GM12878 (cell line): ENCODE measurements at places on chromosomes 2 and 18.

DNA sequence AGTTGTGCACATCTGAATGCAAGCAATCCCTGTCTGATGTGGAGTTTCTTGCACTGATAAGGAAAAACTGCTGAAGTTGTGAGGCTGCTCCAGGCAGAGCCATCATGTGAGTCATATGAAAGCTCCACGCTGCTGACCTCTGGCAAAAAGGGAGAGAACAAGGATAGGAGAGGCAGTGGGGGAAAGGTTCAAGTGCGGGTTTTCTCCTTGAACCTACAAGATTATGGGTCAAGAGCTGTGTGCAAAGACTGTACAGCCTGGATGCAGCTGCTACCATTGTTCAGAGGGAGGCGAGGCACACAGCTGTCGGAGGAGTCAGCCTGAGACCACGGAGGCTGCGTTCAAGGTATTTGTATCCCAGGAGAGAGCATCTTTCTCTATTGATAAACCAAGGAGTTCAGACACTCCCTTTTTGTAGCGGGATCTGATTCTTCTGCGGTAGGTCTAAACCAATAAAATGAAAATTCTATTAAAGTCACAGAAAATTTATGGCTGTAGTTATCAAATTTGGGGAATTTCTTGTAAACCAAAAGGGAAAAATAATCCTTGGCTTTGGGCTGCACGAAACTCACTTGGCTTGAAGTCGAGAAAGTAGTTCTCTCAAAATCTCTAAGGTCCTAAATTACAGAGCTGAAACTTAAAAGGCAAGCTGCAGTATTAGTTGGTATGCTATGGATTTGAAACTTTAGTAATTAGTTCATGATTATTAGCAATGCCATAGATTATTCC lies at the start of gene CDK15:
TSS of gene CDK15 (plus strand) at position 96 of the 729 bp plus-strand sequence. CDS start at position 224, 128 bp downstream.
- no peak for DNase-seq

DNA sequence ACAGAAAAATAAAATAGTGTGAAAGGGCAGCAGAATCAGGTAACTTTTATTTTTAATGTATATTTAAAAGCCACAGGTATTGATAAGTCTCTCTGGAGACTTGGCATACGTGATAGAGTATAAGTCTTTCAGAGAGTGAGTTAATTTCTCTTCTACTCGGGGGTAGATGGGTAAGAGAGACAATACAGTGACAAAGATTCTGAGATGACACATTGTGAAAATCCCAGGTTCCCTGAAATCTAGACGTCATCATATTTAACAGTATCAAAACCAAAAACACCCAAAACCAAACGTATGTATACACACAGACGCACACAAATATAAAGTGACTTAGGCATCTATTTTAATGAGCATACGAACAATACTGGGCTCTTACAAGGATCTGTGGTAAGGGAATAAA lies 33.3 kb downstream of the NIF3L1 start:
- no peak for DNase-seq

DNA sequence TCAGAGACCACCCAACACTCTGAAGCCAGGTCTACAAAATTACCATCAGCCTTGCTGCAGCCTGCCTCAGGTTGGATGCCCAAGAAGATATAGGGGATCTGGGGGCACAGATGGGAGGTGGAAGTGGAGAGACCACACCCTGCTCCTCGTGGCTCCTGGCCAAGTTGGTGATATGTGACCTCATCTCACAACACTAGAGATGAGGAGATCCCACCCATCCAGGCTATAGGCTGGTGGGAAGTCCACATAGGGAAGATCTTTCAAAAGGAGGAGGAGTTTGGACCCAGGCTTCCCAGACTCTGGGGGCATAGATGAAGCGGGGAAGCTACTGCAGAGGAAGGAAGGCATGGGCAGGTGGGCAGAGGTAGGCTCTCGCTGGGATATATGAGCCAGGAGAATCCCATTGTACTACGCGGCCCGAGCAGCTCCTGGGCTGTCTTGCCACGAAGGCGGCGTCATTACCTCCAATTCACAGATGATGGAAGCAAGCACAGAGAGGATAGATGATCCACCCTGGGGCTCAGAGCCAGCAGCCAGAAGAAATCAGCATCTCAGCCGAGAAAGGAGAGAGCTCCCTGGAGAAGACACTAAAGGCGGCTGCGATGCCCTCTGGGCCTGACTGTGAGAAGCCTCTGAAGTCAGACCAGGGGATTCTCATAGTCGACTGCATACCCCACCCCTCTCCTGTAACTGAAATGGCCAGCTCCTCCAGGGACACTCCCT lies 96.0 kb downstream of the RHOB start:
- no peak for DNase-seq

DNA sequence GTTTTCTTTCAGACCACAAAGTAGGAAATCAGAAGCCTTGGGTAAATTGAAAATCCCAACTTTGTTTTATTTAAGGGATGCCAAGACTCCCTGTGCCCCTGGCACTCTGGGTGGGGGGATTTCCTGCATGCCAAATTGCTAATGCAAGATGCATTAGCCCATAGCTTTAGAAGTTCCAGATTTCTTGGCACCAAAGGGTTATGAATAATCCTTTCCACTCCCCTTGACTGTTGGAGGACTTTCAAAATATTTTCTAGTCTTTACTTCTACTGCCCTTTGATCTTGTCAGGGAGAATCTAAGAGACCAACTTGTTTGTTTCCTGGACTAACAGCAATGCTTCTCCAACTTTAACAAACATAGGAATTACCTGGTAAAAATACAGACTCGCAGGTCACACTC lies 81.8 kb upstream of the TGIF1 start:
- no peak for DNase-seq

- DNase-seq, result no peak
Measured at GRCh38 chr18:47831351-47831750, 99.1 kb downstream of the SMAD2 start.

- DNase-seq, result peak; percentile 39
Measured at GRCh38 chr18:12838178-12838634, 45.8 kb downstream of the PTPN2 start.

GRCh38 chr18:13026583-13027270 lies 35.6 kb downstream of the CEP192 start:
- no peak for DNase-seq

DNA sequence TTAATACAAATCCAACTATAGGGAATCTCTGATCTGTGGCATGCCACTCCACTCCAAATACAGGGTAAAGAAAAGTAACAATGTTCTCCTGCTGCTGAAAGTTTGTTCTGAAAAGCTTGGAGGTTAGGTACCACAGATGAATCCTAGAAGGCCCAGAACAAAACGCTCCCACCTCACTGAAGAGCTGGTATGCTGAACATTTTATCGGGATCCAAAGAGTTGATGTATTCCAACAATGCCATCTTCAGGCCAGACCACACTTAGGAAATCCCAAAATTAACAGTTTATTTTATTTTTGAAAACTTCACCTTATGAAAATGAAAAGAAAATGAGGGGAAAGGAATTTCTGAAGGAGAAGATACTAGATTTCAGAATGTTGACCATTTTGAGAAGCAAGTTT lies 145.1 kb upstream of the CDH19 start:
- no peak for DNase-seq

DNA sequence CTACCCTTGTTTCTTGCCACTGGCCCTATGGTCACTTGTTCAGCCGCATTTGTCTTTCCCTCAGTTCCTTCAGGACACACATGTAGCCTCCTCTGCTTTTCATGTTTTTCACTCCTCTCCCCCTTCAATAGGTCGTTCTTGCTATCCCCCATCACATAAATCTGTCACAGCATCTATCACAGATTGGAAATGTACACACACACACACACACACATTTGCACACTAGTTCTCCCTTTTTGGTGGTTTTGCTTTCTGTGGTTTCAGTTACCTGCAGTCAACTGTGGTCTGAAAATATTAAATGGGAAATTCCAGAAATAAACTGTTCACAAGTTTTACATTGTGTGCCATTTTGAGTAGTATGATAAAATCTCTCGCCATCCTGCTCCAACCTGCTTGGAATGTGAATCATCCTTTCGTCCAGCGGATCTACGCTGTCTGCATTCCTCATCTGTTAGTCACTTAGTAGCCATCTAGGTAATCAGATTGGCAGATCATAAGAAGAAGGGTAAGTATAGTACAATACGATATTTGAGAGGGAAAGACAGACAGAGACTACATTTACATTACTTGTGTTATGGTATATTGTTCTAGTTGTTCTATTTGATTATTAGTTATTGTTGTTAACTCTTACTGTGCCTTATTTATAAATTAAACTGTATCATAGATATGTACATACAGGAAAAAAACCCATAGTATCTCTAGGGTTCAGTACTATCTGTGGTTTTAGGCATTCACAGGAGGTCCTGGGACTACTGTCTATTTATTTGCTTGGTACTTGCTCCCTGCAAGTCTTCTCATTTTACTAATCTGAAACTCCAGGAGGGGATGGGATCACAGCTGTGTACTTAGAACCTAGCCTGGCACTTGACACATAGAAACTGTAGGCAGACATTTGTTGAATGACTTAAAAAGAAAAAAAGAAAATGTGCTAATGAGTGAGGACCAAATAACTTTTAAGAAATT lies 86.1 kb upstream of the PNPT1 start:
- DNase-seq, result no peak

DNA sequence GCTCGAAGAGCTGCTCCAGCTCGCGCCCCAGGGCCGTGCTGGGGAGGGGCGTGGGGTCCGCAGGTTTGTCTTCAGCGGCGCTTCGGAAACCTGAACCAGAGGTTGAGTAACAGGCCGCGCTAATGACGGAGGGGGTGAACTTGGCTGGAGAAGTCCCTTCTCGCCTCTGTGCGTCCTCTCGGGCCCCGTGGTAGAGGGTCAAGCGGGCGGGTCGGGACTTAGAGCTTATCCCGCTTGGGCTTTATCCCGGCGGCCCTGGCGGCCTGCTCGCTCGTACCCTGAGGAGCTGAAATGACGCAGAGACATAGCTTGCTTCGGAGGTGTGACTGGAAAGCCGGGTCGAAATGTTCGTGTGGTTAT lies 479 bp downstream of the RNMT start:
- DNase-seq, result no peak

GRCh38 chr2:83879127-83879526 lies 580.0 kb downstream of the SUCLG1 start:
- no peak for DNase-seq

DNA sequence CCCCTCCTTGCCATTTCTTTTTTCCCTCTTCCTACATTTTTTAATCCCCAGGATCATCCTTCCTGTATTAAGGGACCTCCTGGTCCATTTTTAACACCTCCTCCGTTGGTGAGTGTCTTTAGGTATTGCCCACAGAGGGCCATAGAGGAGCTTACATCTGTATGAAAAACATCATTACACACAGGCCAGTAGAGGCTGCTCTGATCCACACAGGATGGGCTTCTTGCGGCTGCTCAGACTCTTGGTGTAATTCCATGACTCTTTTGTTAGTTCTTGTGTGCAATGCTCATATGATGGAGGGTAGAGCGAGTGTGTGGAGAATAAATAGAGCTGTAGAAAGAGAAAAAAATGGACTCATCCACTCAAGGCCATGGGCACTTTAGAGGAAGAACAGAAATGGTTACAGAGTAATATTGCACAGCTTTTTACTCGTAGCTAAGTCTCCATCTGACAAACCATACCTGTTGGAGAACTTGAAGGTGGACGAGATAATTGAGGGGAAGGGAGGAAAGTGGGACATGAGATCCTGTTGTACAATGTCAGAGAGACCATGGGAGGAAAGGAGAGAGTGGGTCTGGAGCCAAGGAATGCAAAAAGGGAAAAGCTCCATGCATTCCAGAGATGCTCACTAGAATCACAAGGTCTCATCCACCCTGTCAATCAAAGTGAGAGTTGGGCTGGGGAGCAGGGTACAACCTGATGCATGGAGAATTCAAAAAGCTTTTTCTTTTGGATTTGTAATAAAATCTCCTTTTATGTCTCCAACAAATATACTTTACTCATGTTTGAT lies 129.7 kb upstream of the TNP1 start:
- no peak for DNase-seq

DNA sequence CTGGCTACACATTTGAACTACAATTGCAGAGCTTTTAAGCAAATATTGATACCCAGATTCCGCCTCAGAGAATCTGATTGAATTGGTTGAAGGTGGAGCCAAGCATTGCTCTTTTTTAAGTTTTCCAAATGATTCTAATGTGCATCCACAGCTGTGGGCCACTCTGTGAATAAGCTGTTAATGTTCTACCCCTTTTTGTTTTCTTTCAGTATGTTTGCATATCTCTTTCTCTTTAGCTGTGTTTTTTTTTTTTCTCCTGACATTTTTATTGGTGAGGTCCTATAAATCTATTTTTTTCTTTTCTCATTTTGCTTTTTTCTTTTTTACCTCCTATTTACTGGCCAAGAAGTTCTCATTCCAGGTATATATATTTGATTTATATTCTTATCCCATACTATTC lies 6.5 kb downstream of the SCN3A start:
- no peak for DNase-seq

DNA sequence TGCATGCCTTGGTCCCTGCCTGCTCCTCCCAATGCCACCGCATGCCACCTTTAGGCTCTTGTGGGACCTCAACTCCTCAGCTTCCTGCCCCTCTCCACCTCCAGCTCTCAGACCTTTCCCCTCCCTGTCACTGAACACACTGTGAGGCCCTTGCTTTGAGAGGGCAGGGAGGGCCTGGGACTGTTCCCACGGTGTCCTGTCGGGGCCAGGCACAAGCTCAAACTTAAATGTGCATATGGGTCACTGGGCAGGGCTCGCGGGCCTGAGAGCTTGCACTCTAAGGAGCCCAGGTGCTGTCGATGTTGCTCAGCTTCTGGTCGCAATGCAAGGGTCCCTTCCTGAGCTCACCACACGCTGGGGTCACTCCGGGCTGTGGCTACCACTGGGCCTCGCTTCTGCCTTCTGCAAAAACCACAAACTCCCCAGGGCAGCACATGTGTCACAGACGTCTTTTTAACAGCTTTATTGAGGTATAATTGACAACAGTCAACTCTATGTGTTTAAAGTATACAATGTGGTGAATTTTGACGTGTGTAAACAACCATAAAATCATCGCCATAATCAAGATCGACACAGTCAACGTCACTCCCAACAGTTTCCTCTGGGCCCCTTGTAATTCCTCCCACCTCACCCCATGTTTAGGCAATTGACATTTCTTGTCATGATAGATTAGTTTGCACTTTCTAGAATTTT lies 11.9 kb upstream of the B3GNT7 start:
- DNase-seq, result no peak

- DNase-seq, result no peak
Measured at GRCh38 chr2:239824046-239824694, 201.0 kb downstream of the NDUFA10 start.
